Stimulated activated CD4-positive, alpha-beta T cell treated with anti-CD3 and anti-CD28 coated beads, TNF-alpha, amount 100 ng/mL, for 4 hours (primary cell): ENCODE measurements at places on chromosomes 16 and 17.
A peak's percentile ranks its signal among the peaks of the same experiment; 100 is the strongest.

DNA sequence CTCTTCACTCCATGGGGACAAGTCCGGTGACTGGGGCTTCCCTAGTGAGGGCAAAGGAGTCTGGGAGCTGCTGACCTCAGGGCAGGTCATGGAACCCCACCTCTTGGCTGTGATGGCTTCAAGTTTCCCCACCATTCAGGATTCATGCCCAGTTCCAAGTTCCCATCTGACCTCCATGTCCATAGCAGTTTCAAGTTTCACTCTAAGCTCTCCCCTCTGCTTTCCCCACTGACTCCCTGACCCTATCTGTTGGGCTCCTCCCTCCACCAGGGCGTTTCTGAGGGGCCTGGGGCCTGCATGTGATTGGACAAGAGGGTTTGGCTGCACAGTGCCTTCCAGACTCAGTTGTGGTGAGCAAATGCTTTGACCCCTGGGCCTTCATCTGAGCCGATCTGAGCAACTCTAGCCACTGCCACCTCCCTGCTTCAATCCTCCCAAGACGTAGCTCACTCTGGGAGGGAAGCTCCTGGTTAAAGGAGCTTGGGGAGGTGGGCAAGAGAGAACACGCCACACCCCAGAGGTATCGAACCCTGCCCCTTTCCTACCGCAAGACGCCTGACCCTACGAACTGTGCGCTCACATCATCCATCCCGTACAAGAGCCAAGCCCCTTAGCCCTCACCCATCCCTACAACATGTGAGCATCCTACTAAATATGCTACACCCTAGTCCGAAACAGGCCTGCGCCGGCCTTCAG lies 8.3 kb downstream of the ZNF629 start:
- no peak for DNase-seq

GRCh38 chr17:41190328-41190727 lies 641 bp downstream of the KRTAP9-1 start:
- DNase-seq: no peak

DNA sequence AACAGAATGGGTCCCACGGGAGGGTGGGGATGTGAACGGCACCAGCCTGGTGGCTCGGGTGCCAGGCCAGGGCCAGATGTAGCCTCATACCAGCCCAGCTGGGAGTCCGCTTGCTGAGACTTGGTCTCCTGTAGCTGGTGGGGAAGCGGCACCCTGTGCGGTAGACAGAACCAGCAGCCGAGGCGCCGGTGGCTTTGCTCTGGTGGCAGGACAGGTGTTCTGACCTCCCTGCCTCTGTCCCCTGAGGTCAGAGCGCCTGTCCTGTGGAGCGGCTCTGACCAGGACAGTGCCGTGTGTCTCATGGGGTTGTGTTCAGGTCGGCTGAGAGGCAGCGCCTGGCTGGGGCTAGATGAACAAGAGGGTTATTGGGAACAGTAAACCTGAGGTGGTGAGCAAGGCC lies 20.1 kb downstream of the RAB40C start:
- no peak for DNase-seq

DNA sequence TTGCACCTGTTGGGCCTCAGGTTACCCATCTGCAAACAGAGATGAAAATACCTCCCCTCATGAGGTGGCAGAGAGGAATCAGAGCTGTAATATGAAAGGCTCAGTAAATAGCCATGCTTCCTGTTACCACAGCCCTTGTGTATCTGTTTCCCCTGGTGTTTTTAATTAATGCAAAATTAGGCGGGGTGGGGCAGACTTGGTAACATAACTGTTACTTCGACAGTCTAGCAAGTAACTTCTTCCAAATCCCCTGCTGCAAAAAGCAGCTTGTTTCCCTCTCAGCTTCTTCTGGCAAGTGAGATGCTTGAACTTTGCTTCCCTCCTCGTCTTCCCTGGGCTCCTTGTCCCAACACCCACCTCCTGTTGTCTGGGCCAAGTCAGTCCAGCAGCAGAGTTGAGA lies 381.5 kb downstream of the CPPED1 start:
- no peak for DNase-seq

DNA sequence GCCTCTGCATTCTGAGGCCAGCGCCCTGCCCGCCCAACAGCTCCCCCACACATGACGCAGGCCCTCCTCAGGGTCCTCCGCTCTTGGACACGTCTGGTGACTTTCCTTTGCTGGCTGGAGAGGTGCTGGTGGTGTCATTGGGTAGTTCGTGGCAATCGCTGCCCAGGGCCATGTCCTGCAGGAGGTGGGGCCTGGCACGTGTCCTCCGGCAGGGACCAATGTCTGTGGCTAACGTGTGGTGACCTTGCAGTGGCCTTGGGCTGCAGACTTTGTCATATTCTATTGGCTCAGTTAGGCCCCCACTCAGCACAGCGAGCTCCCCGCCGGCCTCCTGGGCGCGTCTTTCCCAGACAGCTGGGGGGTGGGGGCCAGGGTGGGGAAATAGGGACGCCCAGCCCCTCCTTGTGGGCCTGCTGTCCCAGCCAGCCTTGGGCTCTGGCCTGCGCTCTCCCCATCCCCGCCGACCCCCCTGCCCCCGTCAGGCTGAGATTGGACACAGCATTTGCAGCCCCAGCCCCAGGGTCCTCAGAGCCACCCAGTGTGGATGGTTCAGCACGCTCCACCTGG lies 52.1 kb upstream of the PVALEF start:
- no peak for DNase-seq

DNA sequence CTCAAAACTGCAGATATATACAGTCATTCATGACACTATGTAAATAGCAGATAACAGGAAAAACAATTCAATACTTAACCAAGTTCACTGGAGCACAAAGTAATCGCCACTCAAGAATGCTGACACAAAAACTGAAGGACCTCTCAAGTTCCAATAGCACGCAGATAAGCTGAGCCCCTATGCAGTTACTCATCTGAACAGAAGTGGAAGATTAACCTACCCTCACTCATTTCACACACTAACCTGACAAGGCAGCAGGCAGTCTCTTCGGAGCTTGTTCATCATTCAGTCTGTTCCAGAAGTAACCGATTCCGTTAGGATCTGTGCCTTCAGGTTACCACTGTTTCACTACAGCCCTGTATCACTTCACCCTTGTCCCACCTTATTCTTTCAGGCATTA lies 6.0 kb downstream of the HELZ start:
- no peak for DNase-seq

GRCh38 chr16:4203748-4204147 lies 38.1 kb downstream of the SRL start:
- no peak for DNase-seq

DNA sequence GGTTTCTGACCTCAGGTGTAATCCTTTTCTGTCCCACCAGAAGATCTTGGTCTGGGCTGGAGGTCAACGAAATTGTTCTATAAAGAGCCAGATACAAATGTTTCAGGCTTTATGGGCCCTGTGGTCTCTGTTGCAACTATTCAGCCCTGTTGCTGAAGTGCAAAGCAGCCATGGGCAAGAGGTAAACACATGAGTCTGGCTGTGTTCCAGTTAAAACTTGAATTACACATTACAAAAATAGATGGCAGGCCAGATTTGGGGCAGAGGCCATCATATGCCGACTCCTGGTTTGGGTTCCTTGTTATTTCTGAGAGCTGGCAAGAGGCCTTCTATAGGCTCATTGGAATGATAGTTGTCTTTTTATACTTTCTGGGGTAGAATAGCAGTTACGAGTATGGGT lies 114.4 kb downstream of the SDR42E1 start:
- no peak for DNase-seq

GRCh38 chr17:27458524-27458908 lies 2.3 kb downstream of the KSR1 start:
- no peak for DNase-seq

GRCh38 chr17:15457723-15458094 lies 9.7 kb downstream of the CDRT4 start:
- no peak for DNase-seq

DNA sequence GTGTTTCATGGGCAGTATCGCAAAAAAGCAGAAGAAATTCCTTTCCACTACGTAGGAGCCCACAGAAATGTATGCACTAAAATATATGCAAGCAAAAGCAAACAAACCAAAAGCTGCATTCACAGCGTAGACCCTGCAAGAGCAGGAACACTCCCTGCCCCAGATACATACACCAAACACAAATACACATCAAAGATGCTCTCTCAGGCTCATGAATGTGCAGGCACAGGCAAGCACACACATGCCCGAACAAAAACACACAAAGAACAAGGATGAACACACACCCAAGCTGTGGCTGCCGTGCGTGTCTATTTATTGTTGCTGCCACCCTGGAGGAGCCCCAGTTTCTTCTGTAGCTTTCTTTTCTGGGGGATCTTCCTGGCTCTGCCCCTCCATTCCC lies 1.7 kb downstream of the NUPR1 start:
- DNase-seq: no peak

- DNase-seq: no peak
Measured at GRCh38 chr17:81978524-81979298, 1.3 kb downstream of the ASPSCR1 start.

DNA sequence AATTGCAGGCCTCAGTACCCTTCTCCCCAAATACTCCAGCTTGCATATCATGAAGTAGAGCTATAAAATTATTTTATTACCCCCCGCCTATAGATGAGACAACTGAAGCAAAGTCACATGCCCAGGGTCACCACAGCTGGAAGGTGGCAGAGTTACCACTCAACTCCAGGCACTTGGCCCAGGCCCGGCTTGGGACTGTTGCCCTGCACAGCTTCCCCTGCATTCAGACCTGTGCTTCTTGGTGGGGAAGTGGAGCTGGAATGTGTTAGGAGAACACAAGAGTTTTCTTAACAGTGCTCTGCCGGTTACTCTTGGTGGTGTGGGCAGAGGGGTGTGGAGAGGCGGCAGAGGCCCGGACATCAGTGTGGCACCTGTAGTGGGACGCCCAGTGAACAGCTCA lies 149.3 kb downstream of the SOCS1 start:
- no peak for DNase-seq

DNA sequence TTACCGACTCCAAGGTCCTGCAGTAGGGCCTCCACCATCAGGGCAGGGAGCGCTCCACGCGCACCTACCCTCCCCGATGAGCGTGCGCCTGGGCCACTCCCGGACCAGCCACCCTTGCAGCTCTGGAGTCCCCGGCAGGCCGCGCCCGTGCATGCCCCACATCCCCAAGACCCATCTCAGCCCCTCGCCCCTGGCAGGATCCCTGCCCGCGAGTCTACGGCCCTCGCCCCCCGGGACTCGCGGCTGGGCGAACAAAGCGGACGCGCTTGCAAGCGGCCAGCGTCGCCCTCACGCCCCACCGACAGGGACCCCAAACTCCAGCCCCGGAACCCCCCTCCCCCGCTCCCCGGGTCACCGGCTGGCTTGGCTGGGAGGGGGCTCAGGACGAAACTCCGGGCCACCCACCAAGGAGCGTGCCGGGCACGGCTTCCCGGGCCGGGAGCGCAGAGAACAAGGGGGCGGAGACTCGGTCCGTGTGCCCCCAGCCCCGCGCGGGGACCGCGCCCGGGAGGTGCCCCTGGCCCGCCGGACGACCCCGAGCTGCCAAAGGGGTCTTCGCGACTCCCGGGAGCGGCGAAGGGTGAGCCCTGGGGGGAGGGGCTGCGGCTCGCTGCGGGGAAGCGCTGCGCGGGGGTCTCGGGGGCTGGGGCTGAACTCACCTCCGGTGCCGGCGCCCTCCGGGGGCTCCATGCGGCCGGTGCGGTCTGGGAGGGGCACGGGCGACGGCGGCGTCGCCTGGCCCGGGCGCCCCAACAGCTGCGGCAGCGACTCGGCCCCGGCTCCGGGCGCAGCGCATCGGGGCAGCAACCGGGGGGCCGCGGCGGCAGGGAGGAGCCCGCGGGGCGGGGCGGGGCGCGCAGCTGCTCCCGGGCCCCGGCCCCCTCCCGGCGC lies at the start of gene DBNDD1:
TSS of gene DBNDD1 (minus strand) at position 805 of the 891 bp plus-strand sequence. CDS start at position 690, 115 bp downstream.
- no peak for DNase-seq

GRCh38 chr17:66459811-66460270 lies 157.4 kb downstream of the PRKCA start:
- DNase-seq: no peak

DNA sequence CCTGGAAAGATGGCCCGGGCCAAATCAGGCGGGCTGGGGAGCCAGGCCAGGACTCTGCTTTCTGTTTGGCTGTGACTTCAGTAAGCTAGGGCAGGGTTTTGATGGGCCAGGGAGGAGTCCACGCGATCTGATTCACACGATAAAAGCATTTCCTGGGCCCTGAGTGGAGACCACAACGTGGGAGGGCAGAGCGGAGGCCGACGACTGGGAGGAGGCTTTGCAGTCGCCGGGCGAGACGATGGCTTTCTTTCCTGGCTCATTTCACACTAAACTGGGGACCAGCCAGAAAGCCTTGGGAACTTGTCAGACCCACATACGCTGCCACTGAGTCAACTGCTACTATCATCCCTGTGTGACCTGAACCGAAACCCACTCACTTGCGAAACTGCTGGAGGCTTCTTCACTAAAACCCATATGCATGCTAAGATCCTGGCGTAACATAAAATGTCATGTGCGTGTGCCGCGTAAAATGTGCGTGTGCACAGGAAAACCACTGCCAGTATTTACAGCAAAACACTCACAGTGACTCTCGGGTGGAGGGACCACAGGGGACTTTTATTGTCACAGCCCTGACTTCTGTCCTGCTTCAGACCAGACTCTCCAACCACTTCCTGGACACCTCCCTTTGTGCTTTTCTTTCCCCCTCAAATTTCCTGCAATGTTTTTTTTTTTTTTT lies 14.2 kb upstream of the RHBDF2 start:
- DNase-seq: peak; percentile 59

- no peak for DNase-seq
Measured at GRCh38 chr16:3718019-3718391, 681 bp upstream of the TRAP1 start.

- no peak for DNase-seq
Measured at GRCh38 chr17:74597069-74597790, 5.1 kb upstream of the CD300LD start.

DNA sequence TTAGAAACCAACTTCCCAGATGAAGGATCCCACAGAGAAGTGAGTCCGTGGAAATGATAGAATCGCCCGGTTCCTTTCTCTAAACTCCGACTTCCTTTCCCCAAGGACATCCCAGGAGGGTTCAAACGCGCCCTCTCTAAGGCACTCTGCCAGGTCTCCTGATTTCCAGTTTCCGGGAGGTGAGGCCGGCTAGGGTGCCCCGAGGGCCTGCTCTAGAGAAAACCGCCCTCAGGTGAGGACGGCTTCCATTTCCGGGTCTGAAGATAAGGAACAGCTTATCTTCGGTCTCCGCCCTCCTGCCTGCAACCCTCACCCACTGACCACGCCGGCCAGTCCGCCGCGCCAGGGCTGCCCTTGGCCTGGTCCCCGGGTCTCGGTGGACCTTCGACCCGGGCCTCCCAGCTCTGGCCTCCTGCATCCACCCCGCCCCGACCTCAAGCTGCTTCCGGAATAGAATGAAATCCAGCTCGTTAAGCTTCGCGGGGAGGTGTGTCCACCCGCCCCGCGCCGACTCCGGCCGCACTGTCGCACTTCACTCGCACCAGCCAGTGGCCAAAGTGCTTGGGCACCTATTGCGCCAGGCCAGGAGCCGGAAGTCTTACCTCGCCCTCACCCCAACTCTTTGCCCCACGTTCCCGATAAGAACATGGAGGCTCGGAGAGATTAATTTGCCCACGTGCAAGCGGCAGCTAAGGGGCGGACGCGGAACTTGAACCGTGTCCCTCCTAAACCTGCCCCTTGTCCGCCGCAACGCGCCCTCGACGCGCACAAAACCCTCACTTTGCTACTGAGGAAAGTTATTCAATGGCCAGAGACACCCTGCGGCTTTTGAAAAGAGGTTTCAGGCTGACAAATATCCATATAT lies 836 bp upstream of the MMP15 start:
- no peak for DNase-seq
